ENCODE measurements at places on chromosomes 7 and 10.

GRCh38 chr10:129136074-129136473 is 331.0 kb upstream of the MGMT start:
- no peak for DNase-seq

DNA sequence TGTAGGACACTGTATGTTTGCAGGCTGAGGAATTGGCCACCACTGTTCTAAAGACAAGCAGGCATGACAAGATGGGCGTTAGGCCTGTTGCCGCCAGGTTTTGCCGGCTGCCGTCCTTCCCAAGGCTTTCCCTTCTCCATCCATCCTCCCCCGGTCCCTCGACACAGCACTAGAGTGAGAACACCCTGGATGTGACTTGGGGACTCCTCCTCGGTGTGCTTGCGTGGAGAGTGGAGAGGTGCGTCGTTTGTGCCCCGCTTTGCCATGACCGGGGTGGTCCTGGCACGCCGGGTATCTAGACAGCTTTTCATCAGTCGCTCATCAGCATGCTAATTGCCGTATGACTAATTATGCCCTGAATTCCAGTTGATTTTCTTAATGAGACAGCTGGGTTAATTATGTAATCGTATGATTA is 206.6 kb upstream of the SH2B2 start:
- DNase-seq, result no peak

DNA sequence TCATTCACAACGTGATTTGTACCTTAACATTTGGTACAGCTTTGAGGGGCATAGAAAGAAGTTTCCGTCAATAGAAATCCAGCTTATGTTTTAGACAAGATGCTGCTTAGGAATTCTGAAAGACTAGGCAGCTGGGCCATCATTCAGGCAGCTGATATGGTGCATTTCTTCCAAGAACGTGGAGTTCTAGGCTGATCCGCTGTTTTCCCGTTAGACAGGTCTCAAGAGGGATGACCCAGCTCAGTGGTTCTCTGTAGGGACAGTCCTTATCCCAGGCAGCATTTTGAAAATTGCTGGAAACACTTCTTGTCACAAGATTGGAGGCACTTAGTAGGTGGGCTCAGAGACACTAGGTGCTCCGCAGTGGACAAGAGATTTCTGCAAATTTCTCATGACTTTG is 242.7 kb upstream of the FOXK1 start:
- no peak for DNase-seq

DNA sequence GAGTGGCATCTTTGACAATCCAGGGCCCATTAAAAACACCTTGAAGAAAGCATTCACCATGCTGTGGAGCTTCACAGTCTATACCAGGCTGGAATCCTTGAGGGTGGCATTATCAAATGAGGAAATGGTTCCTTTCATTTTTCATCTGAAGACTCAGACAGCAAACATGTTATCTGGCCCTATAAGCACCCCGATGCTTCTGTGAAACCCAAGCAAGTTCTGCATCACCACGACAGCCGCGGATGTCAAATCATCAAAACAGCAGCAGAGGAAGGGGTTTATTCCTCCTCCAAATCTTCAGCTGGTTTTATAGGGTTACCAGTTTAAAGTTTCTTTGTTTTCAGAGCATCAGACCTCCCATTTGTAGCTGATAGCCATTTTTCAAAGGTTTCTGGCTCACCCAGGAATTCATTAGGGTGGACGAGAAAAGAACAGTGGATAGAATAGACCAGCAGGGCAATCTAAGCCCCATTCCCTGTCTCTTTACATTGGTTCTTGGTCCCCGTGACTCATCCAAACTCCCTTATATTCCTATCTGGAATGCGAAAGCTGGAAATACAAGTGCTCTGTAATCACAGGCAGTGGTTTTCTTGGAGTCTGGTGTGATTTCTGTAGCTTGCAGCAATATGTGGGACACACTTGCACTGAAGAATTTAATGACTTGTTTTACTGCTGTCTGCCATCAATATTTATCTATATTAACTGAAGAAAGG is 217.9 kb downstream of the SKAP2 start:
- DNase-seq, result no peak

GRCh38 chr7:151013733-151014497 is 10.4 kb downstream of the ATG9B start:
- DNase-seq, result no peak

DNA sequence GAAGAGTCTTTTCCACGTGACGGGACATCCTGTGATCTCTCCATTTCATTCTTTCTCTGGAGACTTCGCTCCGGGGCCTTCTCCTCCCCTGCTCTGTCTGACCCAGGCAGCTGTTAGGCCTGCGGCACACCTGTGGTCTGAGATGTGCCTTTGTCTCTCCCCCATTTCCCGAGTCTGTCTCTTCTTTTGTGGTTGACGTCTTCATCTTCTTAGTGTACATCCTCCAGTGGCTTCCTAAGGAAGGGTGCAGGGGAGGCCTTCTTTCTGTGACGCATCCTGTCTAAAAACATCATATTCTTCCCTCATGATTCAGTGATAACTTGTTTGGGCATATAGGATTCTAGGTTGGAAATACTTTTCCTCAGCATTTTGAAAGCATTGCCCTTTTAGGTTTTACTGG is 17.2 kb upstream of the ATP6V0E2 start:
- DNase-seq, result no peak

DNA sequence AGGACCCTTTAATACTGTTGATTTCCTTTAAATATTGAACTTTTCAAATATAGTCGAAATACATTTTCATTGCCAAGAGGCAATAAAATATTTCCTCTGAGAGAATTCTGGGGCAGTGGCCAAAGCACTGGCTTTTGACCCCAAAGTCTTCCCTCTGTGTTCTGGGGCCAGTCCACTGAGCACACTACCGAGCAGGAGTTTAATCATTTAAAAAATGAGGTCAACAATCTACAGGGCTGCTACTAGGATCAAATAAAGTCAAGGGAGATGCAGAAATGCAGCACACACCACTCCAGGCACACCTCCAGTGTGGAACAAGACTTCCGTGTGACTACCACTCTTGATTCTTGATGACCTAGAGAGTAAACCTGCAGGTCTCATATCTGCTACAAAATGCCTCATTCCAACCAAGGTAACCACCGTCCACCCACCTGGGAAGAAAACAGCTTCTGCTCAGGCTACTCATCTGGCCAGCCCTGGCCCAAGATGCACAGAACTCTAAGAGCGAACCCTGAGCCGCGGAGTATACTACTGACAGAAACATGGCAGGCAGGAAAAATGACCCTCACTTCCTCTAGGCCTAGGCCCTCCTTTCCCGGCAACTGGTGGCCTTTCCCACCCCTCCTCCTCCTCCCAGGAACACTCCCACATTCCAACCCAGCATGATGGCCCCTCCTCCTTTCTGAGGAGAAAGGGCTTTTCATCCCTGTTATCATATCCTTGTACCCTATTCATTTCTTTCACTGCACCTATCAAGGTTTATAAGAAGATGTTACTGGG is 97.7 kb downstream of the ALOX5 start:
- no peak for DNase-seq

DNA sequence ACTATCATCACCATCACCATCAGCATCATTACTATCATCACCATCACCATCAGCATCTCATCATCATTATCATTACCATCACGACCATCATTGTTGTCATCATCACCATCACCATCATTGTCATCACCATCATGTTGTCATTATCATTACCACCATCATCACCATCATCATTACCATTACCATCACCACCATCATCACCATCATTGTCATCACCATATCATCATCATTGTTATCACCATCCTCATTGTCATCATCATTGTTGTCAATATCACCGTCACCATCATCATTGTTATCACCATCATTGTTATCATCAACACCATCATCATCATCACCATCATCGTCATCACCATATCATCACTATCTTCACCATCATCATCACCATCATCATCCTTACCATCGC is 124.3 kb downstream of the PTPRN2 start:
- DNase-seq, result no peak

- no peak for DNase-seq
Measured at GRCh38 chr10:43689618-43689954, 40.9 kb upstream of the ZNF32 start.

GRCh38 chr7:112892263-112892662 is 102.1 kb upstream of the TMEM168 start:
- DNase-seq, result no peak

DNA sequence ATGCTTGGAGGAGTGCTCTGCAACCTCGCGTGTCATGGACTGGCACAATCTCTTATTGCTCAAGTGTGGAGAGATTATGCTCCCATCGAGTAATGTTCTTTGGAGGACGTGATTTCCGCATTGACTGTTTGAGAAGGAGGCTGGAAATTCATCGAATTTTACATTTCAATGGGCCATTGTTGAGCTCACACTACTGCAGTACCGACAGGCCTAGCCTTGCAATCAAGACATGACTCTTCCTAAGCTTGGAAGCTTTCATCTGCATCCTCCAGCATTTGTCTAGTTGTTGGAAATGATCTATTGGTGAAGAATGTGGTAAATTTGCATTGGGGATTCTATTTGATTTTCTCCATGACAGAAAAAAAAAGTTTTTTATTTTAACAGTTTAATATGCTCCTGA is 156.8 kb downstream of the FZD1 start:
- DNase-seq, result no peak

DNA sequence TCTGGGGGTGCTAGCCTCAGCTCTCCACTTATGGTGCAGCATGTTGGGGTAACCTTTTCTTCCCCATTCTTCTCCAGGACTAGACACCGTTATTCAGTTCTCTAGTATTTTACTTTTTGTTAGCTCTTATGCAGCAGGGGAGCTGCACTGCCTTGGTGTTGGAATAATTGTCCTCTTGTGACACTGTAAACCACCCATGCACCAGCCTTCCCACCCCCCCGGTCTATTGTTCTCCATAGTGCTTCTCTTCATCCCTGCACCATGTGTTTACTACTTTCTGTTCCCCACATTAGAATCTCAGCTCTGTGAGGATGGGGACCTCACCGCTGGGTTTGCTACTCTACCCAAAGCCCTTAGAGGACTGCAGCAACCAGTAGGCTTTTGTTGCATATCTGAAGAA is 230.7 kb downstream of the RPS24 start:
- DNase-seq, result no peak

- no peak for DNase-seq
Measured at GRCh38 chr7:85525676-85526075, 338.8 kb upstream of the SEMA3D start.

DNA sequence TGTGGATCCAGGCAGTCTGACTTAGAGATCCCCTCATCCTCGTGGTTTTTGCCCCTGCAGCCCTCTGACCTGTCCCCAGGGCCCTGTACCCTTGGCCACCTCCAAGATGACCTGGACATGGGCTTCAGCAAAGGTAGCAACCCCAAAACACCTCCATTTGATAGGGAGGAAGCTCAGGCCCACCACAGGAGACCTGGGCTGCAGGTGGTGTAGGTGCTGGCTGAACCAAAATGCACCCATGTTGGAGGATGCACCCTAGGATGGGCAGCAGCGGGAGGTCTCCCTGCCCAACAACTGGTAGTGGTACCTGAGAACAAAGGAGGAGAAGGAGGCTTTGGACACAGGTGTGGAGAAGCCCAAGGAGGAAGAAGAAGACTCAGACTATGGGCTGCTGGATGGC is 188.7 kb downstream of the ZNF716 start:
- no peak for DNase-seq

GRCh38 chr7:18283045-18283444 is 212.5 kb upstream of the HDAC9 start:
- DNase-seq, result no peak

- no peak for DNase-seq
Measured at GRCh38 chr7:30184791-30185487, 50.2 kb downstream of the MTURN start.

DNA sequence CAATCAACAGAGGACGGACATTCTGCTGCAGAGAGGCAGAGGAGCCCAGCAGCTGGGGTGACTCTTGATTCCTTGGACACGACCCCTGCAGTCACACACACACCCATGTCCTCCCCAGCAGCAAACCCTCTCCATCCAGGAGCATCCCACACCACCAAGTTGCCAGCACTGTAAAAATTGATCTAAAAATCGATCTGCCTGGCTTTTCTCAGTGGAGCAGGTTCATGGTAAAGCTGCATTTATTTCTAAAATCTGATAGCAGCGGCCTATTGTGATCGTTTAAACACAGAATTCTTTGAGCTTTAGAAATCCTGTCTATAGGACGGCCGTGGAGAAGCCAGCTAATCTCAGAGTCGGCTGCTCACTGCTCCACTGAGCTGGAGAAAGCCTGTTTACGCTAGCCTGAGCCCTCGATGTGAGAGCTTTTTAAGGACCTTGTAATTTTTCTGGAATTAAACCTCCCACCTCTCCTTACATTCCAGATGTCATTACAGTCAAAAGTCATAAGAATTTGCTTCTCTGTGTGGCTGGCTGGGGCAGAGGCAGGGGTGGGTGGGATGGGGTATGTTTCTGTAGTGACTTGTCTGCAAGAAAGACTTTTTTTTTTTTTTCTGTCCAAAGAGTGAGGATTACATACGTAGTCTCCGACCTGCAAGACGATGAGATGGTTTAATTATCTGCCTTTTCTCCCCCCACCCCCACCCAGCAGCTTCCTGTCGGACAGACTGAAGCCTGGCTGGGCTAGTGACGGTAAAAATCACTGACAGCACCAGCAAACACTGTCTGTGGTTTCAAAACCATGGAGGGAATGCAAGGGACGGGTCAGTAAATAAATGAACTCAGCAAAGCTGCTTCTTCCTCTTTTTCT is 31.6 kb downstream of the TRIM8 start:
- DNase-seq, result no peak

- DNase-seq, result no peak
Measured at GRCh38 chr7:8536431-8536830, 103.0 kb downstream of the NXPH1 start.

DNA sequence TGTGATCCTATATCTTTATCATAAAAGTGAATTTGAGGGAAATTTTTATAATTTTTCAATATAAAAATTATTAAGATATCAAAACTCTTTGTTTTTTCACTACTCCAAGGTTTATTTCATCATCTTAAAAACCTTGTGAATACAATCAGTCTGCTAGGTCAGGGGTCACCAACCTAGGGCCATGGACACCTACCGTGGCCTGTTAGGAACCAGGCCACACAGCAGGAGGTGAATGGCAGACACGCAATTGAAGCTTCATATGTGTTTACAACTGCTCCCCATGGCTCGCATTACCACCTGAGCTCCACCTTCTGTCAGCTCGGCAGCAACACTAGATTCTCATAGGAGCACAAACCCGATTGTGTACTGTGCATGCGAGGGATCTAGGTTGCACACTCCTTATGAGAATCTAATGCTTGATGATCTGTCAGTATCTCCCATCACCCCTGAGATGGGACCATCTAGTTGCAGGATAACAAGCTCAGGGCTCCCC is 271.2 kb upstream of the C7orf33 start:
- DNase-seq, result no peak

All from LoVo (cell line).